Naive thymus-derived CD8-positive, alpha-beta T cell (primary cell): ENCODE measurements at places on chromosomes 11 and 22. TPM values are rescaled to one million over a fixed set of nuclear protein-coding genes. Genes with fewer than 3 reads are reported as not detected.

- DNase-seq = no peak
These were observed 17.7 kb upstream of the MICAL2 start for GRCh38 chr11:12092714-12093113.

- no peak for DNase-seq
These were observed 86.6 kb upstream of the CHRM4 start for GRCh38 chr11:46478196-46478595.

The TRIM49C gene
- polyA plus RNA-seq = not detected

- no peak for DNase-seq
These were observed 555.8 kb downstream of the BUD13 start for GRCh38 chr11:116217006-116217405.

DNA sequence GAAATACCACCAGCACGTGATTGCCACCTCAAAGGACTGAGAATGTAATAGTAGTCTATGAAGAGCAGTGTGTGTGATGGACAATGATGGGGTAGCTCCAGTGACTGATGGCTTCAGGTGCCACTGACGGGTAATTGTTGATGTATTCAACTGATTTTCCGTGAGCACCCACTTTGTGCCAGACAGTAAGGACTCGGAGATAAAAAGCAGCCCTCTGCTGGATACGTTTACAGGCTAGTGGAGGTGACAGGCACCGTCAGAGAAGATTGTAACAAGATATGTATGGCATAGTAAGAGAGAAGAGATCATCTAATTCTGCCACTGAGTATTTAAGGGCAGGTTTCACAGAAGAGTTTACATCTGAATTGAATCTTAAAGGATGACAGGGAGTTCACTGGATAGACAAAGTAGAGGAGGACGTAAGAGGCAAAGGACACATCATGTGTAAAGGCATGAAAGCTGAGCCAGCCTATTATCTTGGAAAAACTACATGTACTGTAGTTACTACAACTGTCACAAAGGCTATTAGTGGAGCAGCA is 1.1 kb upstream of the ENTHD1 start:
- DNase-seq = no peak

The CEP57 gene
- 60.8 TPM for polyA plus RNA-seq

GRCh38 chr22:24541681-24542515 is 13.0 kb downstream of the GUCD1 start:
- DNase-seq = no peak

DNA sequence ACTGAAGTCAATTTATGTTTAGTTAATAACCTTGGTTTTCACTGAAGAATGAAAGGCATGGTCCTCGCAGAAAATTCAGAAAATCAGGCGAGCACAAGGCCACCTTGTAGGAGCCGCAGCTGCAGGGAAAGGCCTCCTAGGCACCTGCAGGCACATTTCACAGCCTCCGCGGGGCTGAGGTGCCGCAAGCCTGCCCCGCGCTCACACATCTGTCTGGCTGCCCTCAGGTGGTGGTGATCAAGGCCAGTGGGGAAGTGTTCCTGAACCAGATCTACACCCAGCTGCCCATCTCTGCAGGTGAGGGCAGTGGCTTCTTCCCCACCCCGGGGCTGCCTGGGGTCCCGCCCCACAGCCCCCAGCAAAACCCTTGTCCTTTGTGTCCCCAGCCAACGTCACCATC is 10.5 kb downstream of the MUC5AC start:
- DNase-seq = no peak
